ENCODE measurements at places on chromosomes 3 and 15. TPM values are rescaled to one million over a fixed set of nuclear protein-coding genes. Genes with fewer than 3 reads are reported as not detected.

DNA sequence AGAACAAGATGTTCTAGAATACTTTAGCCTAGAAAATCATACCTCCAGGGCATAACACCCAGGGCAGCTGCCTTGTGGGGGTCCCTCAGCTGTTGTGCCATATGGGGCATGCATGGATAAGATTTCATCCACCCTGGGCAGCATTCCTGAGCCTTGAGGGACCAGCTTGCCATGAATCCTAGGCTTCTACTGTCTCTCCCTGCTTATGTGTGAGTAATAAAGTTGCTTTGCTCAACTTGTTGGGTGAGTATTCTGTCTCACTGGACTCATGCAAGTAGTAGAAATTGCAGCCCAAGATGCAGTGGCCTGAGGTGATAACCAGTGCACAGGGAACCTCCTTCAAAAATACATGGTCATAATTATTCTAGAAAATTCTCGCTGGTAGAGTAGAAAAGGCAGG, 52.1 kb upstream of the EPHB1 start:
- DNase-seq, result no peak
- H3K4me1 ChIP-seq, result no peaks in the 10 kb centered on the region
- no peaks in the 10 kb centered on the region for H3K36me3 ChIP-seq
- H3K27me3 ChIP-seq, result no peaks in the 10 kb centered on the region
- H3K27ac ChIP-seq, result no peak overlapping the region

GRCh38 chr3:14223595-14223994, 45.0 kb downstream of the LSM3 start:
- H3K36me3 ChIP-seq, result no peaks in the 10 kb centered on the region
- no peak overlapping the region for H3K4me3 ChIP-seq
- DNase-seq, result no peak

- H3K36me3 ChIP-seq, result no peaks in the 10 kb centered on the region
- H3K4me1 ChIP-seq, result no peaks in the 10 kb centered on the region
- H3K27ac ChIP-seq, result no peak overlapping the region
- DNase-seq, result no peak
- no peak overlapping the region for H3K4me3 ChIP-seq
Measured at GRCh38 chr3:144055604-144056003, 84.0 kb downstream of the DIPK2A start.

Gene CADM2
- polyA plus RNA-seq, result 0.60 TPM

GRCh38 chr15:78322724-78323521, 17.2 kb upstream of the CRABP1 start:
- H3K27me3 ChIP-seq, result no peaks in the 10 kb centered on the region
- H3K4me3 ChIP-seq, result no peak overlapping the region
- DNase-seq, result no peak
- no peak overlapping the region for H3K27ac ChIP-seq
- H3K36me3 ChIP-seq, result no peaks in the 10 kb centered on the region
